ENCODE measurements at places on chromosomes 5 and 9.

- no peak for DNase-seq
Observed at GRCh38 chr9:126641118-126641851, 27.6 kb downstream of the LMX1B start.

DNA sequence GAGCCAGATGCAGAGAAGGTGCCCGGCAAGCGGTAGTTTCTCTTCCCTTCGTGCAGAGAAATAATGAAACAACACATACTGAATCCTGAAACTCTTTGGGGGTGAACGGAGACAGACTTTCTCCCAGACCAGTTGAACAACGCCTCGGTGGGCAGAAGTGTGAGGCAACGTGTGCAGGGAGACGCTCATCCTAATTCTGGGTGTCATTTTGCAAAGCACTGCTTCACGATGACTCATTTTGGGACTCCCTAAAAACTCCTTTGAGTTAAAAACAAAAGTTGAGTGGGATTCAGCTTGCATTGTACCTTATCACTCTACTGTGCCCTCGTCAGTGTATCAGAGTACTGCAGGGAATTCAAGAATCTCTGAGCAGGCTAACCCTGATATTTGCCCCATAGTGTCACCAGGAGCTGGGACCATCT, 3.5 kb upstream of the NEK6 start:
- DNase-seq = no peak

DNA sequence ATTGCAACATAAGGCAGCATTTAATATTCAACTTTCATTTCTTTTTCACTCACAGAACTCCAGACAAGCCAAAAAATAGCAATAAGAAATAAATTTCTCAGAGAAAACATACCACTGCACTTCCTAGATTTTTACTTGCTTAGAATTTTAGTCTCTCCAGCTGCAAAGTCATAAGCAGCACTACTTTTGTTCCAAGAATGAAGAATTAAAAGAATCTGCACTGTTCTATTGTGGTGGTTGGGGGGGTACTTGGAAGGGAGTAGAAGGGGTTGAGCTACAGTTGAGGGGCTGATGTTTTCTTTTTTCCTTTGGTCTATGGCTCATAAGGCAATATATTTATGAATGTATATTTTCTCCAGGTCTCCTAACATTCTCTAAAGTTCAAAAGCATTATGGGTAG, 144.5 kb downstream of the KIAA0825 start:
- no peak for DNase-seq

DNA sequence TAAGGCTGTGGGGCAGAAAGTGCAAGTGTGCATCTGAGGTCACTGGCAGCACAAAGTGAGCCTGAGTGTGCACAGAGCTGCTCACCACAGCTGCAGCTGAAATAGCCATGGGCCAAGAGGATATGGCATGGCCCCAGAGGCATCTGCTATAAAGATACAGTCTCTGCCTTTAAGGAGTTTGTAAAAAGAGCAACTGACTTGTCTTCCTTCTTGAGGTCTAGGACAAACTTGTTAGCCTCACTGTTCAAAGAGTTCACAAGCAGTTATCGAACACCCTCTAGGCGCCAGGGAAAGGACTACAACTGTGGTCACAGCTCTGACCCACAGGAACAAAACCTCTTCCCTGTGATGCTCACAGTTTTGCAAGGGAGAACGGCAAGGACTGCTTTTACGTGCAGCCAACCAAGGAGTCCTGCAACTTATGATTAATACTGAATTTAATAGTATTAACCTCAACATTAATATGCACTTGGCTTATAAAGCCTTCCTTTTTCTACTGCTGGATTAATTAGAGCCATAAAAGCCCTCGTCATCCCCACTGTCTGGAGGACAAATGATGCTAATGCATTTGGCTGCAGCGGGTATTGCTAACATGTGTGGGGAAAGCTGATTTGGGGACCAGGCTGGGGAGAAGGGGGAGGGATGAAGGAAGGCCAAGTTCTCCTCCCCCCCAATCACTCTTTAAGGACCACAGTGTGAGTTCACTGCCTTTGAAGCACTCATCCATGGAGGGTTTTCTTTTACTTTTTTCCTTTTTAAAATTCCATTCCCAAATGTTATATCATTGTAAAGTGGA, 189.8 kb upstream of the TRIM32 start:
- DNase-seq = no peak

DNA sequence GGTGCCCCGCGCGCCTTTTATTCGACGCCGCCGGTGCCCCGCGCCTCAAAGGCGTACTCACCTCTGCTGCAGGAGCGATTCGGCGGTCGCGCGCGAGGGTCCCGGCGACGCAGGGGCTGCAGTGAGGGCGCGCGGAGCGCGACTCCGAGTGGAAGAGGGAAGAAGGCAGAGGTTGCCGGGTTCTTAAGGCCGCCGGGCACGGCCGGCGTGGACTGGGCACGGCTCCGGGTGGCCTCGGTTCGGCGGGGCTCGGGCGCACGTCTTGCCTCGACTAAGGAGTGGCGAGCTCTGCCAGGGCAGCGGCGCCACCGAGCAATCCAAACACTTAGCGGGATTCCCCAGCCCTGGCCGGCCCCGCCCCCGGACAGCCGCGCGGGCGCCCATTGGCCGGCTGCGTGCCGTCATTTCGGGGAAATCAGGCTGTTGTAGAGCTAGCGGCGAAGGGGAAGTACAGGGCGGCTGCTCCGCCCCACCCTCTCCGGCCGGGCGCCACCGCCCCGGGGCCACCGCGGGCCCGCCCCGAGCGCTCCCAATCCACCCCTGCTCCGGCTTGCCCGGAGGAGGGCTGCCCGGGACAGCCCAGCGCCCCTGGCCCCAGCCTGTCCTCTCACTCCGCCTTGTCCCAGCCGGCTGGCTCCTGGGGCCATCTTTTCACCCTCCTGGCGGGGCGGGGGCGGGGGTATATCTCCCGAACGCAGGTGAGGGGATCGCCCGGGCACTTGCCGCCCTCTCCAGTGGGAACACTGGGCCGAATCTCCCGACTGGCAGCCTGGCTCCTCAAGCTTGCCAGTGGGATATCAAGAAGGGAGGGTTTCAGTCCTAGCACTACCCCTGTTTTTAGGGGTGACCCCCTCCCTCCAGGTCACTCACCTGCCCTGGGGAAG, at the start of gene IRF1:
Gene IRF1, minus strand, starts transcription at position 290 of the 884 bp plus-strand sequence. CDS start 1,295 bp downstream, outside the sequence.
- peak; percentile 97 for DNase-seq

GRCh38 chr9:99416007-99416406, 193.9 kb downstream of the SEC61B start:
- no peak for DNase-seq

GRCh38 chr5:24623031-24623430, 21.7 kb downstream of the CDH10 start:
- no peak for DNase-seq

- no peak for DNase-seq
Observed at GRCh38 chr5:85760519-85760918, 857.2 kb upstream of the COX7C start.

- no peak for DNase-seq
Observed at GRCh38 chr5:161400583-161400982, 145.9 kb downstream of the GABRB2 start.

- DNase-seq = no peak
Observed at GRCh38 chr9:104836767-104837166, 72.8 kb downstream of the NIPSNAP3B start.

DNA sequence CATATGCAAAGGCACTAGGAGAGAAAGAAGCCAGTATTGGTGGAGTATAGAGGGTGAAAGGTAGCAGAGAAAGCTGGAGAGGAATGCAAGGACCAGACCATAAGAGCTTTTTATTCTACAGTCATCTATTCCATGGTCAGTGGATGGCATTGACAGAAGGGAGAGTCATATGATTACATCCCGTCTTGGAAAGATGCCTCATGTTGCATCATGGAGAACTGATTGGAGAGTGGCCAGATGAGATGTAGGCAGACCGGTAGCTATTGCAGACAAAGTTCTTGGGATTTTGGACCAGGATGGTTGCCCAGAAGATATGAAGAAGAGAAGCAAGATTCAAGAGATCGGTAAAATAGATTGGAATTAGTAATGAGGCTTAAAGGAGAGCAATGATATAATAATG, 260.7 kb downstream of the CHSY3 start:
- no peak for DNase-seq

GRCh38 chr5:154002511-154003020, 36.1 kb downstream of the FAM114A2 start:
- DNase-seq = no peak

GRCh38 chr5:6279607-6280006, 98.7 kb downstream of the MED10 start:
- no peak for DNase-seq

- DNase-seq = no peak
Observed at GRCh38 chr5:123223921-123224320, 134.9 kb downstream of the PRDM6 start.

- DNase-seq = no peak
Observed at GRCh38 chr5:58517198-58517597, 26.0 kb downstream of the GAPT start.

GRCh38 chr9:37329576-37329975, 92.9 kb upstream of the GRHPR start:
- no peak for DNase-seq

- DNase-seq = no peak
Observed at GRCh38 chr5:37071901-37072581, 177.1 kb downstream of the CPLANE1 start.

DNA sequence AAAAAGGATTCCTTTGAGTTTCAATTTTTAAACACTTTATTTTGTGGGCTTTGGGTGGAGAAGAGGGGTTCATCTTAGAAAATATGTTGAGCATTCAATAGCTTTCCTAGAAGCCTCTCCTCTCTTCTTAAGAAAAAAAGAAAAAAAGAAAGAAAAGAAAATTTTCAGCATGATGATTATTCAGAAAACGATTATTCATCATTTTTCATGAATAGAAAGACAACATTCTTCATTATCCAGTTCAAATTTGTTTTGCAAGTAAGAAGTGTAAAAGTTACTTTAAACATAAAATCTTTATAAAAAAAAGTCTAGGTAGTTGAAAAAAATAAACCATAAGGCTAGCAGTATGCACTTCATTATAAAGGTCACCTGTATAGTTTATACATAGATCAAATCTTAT, 636.5 kb downstream of the IRX1 start:
- DNase-seq = no peak

- no peak for DNase-seq
Observed at GRCh38 chr5:58818465-58818864, 235.6 kb downstream of the RAB3C start.

- DNase-seq = no peak
Observed at GRCh38 chr9:477193-477592, 262.5 kb downstream of the DOCK8 start.

DNA sequence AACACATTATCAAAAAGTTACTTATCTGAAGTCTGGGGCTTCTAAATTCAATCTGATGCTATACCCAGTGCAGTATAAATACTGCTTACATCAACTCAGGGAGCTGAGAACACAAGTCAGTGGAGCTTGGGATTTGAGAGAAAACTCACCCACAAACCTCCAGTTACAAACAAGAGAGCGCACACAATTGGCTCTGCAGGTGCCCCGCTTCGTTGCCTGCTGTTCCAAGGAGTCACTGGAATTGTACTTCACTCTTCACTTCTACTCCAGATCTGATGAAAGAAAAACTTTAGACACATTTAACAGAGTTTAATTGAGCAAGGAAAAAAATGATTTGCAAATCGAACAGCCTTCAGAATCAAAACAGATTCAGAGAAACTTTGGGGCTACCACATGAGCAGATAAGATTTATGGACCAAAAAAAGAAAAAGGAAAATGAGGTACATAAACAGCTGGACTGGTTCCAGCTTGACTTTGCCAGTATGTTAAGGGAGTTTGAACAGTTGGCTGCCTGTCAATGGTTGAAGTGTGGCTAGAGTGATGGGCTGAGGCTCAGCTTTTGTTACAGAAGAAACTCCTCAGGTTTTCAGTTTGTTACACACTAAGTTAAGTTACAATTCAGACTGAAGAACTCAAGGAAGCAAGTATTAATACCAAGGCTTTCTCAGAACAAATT, 156.6 kb downstream of the AOPEP start:
- DNase-seq = no peak

- DNase-seq = no peak
Observed at GRCh38 chr9:13787234-13787833, 507.8 kb upstream of the MPDZ start.

GRCh38 chr9:35272989-35273388, 111.2 kb downstream of the UNC13B start:
- DNase-seq = no peak

- no peak for DNase-seq
Observed at GRCh38 chr5:59097712-59098111, 514.8 kb downstream of the RAB3C start.

DNA sequence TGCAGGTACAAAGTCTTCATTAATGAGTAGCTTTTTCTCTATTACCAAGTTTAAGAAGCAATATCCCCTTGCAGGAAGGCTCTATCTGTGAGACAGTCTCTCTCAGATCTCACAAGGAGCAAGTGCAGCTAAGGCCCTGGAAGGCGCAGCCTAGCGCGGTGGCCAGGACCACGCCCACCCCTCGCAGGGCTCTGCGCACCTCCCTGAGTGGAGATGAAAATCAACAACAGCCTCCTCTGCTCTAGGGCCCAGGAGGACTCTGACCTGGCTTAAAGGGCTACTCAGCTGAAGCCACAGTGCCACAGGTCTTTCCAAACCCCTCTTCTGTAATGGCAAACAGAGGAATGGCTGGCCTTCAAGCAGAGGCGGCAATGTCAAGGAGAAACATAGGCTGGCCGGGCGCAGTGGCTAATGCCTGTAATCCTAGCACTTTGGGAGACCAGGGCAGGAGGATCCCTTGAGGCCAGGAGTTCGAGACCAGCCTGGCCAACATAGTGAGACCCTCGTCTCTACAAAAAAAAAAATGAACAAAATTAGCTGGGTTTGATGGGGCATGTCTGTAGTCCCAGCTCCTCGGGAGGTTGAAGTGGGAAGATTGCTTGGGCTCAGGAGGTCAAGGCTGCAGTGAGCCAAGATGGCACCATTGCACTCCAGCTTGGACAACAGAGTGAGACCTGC, 11.9 kb downstream of the SEC16A start:
- DNase-seq = no peak

DNA sequence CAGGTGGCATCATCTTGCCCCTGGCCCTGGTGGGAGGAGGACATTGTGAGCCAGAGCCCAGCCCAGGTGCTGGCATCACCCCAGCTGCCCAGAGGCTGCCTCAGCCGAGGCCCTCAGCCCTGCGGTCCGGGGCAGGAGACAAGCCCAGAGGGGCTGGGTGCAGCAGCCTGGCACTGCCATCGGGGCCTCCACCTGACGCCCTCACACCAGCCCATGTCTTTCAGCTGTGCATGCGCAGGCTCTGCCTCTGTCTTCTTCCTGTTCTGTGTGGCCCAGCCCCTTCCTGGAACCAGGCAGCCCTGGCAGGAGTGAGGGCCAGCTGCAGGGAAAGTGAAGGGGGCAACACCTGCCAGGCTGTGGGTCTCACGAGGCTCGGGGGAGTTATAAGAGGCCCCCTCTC, 4.8 kb upstream of the CEL start:
- DNase-seq = no peak

DNA sequence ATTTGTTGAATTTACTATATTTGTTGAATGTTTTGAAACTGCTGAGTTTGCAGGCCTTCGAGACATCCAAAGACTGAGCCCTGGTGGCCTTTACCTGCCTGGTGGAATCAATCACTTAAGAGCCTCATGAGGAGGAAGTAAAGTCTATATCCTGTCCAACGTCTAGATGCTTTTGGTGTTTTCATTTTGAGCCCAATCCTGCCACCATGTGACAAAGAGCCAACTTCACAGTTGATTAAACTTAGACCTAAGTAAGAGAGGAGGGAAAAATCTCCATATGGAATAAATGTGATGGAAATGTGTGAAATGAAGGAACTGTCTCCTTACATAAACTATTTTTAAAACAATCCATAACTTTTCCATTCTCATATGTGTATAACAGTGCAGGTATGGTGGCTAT, 220.1 kb downstream of the PRR16 start:
- no peak for DNase-seq

GRCh38 chr9:98719055-98719454, 10.3 kb upstream of the GABBR2 start:
- no peak for DNase-seq

- DNase-seq = no peak
Observed at GRCh38 chr5:40150896-40151295, 528.8 kb upstream of the PTGER4 start.

All from RWPE2 (cell line).